Fibroblast of lung (primary cell): ENCODE measurements at places on chromosomes 6 and 20. TPM values are rescaled to one million over a fixed set of nuclear protein-coding genes. Genes with fewer than 3 reads are reported as not detected.

The PLEKHG1 gene
- total RNA-seq, result 5.4 and 12.7 TPM in 2 replicates

The SIGLEC1 gene
- total RNA-seq, result not detected in 2 replicates

- DNase-seq, result no peak
- peaks cover 9% of the 10 kb centered on the region for H3K4me1 ChIP-seq
- H3K27ac ChIP-seq, result no peak overlapping the region
Observed at GRCh38 chr6:133955582-133956415, 2.8 kb downstream of the TBPL1 start.

- H3K36me3 ChIP-seq, result no peaks in the 10 kb centered on the region
- no peak overlapping the region for H3K4me3 ChIP-seq
- DNase-seq, result no peak
- H3K27ac ChIP-seq, result no peak overlapping the region
- no peaks in the 10 kb centered on the region for H3K27me3 ChIP-seq
Observed at GRCh38 chr20:21246161-21246560, 57.0 kb upstream of the XRN2 start.

The ZNF76 gene
- total RNA-seq, result 9.8 and 19.5 TPM in 2 replicates

The GSTA3 gene
- total RNA-seq, result not detected in 2 replicates

DNA sequence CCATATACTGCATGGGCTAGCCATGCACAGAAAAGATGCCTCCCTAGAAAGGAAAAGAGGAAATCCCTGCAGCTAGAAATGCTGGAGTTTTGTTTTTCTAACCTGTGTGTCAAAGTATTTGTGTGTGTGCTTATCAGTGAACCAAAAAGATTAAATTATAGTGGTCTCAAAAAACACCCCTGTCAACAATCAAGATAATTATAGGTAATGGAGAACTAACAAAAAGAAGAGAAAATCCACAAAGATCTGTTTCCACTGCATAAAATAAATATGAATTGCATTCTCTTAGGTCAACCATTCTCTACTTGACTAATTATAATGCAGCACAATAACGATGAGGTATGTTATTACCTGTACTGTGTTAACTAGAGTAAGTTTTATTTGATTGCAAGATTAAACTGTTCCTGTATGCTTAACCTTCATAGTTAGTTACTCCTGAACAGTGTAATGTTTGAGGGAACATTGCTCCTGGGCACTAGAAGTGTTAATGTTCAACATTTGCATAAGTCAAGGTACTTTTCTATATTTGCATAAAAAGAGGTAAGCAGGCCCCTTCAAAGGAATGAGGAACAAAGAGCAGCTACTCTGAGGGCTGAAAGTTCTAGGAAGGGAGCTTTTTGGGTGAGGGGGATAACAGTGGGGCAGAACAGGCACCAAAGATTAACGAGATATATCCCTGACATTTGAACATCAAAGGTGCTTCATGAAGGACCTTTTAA is 212.1 kb downstream of the BTBD9 start:
- no peaks in the 10 kb centered on the region for H3K27me3 ChIP-seq
- H3K27ac ChIP-seq, result no peak overlapping the region
- no peaks in the 10 kb centered on the region for H3K4me1 ChIP-seq
- DNase-seq, result no peak
- no peak overlapping the region for H3K4me3 ChIP-seq
- no peaks in the 10 kb centered on the region for H3K36me3 ChIP-seq

- no peak for DNase-seq
- no peaks in the 10 kb centered on the region for H3K36me3 ChIP-seq
- no peaks in the 10 kb centered on the region for H3K4me1 ChIP-seq
Observed at GRCh38 chr20:63009988-63010769, 3.4 kb upstream of the BHLHE23 start.

The FBXO9 gene
- total RNA-seq, result 35.7 and 44.8 TPM in 2 replicates

DNA sequence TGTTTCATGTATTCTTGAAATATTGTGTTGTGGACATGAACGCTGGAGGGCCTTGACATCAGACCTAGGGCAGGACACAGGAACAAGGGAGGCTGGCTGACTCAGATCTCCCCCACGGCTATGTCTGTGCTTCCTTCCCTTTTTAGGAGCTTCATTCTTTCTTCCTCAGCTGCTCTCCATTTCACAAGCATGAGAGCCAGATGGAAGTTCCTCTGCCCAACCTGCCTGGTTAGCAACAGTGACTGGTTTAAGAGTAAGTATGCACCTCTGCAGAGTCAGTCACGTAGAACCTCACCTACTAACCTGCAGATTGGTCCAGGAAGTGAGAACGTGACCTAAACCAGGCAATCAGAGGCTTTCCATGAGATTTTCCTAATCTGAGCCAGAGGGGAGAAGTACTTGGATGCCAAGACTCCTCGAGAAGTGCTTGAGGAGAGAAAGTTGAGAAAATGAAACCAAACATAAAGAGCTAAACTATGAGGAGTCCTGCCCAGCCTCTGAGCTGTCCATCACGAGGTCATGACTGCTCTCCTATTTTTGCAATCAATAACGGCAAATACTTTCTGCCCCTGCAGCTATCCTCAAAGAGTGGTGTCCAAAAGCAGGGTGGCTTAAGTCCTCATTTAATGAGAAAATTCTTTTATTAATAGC is 465.2 kb upstream of the CITED2 start:
- no peaks in the 10 kb centered on the region for H3K36me3 ChIP-seq
- H3K27ac ChIP-seq, result peak overlapping the region; percentile 25
- H3K4me1 ChIP-seq, result no peaks in the 10 kb centered on the region
- H3K27me3 ChIP-seq, result no peaks in the 10 kb centered on the region
- no peak for DNase-seq

DNA sequence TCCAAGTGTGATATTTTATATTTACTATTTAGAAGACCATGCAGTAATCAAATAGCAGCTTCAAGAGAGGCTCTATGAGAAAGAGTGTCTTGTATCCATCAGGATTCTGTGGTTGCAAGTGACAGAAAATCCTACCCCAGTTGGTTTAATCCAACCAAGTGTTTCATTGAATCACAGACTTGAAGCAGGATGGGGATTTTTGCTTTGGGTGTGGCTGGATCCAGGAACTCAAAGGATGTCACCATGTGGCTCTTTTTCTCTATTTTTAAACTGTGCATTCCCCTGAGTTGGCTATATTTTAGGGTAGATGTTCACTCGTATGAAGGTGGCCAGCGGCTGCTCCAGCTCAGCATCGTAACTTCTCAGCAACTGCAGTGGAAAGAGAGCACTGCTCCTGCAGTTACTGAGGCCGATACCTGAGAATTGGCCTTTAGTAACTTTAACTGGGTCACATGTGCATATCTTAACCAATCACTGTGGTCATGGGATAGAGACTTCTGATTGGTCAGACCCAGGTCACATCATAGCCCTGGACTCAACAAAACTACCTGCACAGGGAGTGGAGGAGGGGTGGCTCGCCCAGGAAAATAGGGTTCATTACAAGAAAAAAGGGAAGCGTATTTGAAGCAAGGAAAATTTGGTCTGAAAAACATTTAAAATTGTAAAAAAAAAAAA is 396.1 kb upstream of the SULF2 start:
- H3K27me3 ChIP-seq, result no peaks in the 10 kb centered on the region
- H3K36me3 ChIP-seq, result no peaks in the 10 kb centered on the region
- H3K4me1 ChIP-seq, result no peaks in the 10 kb centered on the region
- H3K27ac ChIP-seq, result no peak overlapping the region

DNA sequence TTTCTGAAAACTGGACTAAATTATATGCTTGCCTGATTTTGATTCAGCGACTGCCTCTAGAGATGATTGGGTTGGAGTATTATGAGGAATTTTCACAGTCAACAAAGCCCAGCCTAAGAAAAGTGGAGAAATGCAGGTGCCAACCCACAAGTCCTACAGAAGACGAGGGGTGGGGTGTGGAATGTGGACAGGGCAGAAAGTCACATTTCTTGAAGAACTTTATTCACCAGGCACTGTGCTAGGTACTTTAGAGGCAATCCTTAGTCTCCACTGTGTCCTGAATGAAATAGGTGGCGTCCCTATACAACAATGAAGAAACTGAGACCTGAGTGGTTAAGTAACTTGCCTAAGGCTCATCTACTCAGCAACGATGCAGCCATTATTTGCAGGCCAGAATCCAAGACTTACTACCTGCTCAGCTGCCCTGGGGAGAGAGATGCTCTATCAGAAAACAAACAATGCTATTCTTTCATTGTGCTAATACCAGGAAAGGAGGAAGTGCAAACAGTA is 106.3 kb downstream of the RNF144B start:
- no peak for DNase-seq
- no peaks in the 10 kb centered on the region for H3K36me3 ChIP-seq
- H3K4me3 ChIP-seq, result no peak overlapping the region
- no peak overlapping the region for H3K27ac ChIP-seq

GRCh38 chr20:39946931-39947330 is 742.1 kb downstream of the MAFB start:
- H3K4me1 ChIP-seq, result no peaks in the 10 kb centered on the region
- no peak overlapping the region for H3K4me3 ChIP-seq
- no peak overlapping the region for H3K27ac ChIP-seq
- no peak for DNase-seq
- H3K27me3 ChIP-seq, result no peaks in the 10 kb centered on the region

DNA sequence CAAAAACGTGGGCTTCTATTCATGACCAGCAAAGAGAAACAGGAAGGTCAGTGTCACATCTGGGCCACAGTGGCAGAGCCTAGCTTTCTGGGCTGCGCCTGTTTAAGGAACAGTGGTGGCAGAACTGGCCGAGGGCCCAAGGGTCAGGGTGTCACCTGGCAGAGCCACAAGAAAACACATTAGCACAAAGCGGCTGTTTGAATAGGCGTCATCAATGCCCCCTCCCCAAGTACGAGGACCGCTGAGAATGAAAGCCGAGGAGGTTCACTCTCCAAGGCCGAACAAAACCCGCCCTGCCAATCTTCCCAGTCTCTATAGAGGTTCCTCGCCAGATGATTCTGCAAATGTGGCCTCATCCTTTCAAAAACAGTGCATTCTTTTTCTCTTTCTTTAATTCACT is 125.2 kb upstream of the TRAF3IP2 start:
- DNase-seq, result peak; percentile 18
- H3K27ac ChIP-seq, result no peak overlapping the region
- no peaks in the 10 kb centered on the region for H3K36me3 ChIP-seq
- H3K4me1 ChIP-seq, result no peaks in the 10 kb centered on the region

The CRISP3 gene
- not detected in 2 replicates for total RNA-seq

DNA sequence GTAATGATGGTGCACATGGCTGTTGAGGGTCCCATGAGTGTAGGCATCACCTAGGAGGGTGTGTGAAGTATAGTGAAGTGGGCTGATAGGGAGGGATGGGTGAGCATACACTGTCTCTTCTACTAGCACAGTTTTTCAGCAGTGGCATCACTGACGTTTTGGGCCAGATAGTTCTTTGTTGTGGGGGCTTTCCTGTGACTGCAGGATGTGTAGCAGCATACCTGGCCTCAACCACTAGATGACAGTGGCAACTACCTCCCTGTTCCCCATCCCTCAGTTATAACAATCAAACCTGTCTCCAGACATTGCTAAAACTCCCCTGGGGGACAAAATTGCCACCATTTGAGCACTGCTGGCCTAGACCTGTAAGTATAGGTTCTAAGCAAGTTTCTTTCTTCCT is 239.0 kb downstream of the FOXC1 start:
- no peak for DNase-seq
- H3K27ac ChIP-seq, result no peak overlapping the region
- no peaks in the 10 kb centered on the region for H3K4me1 ChIP-seq
- no peak overlapping the region for H3K4me3 ChIP-seq
- H3K36me3 ChIP-seq, result no peaks in the 10 kb centered on the region

- no peak overlapping the region for H3K4me3 ChIP-seq
- H3K27me3 ChIP-seq, result no peaks in the 10 kb centered on the region
- DNase-seq, result peak; percentile 47
- no peaks in the 10 kb centered on the region for H3K4me1 ChIP-seq
- H3K27ac ChIP-seq, result no peak overlapping the region
Observed at GRCh38 chr20:6231556-6231955, 108.7 kb upstream of the FERMT1 start.

DNA sequence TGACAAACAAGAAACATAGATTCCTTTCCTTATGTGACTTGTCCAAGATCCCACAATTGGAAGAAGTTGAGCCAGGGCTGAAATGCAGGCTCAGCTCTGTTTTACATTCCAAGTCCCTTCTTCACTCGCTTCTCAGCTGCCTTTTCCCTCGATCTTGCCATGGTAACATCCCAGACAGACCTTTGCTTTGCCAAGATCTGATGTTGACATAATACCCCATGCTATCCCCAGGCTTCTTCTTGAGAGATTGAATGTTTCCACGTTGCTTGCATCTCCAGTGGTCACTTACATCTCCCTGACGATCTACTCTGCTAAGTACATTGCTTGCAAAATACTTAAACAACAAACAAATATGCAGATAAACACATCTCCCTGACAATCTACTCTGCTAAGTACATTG is 63.5 kb downstream of the TBXT start:
- no peak overlapping the region for H3K4me3 ChIP-seq
- no peak overlapping the region for H3K27ac ChIP-seq
- peak; percentile 39 for DNase-seq
- H3K36me3 ChIP-seq, result no peaks in the 10 kb centered on the region
- H3K27me3 ChIP-seq, result no peaks in the 10 kb centered on the region

GRCh38 chr6:119717942-119718341 is 368.4 kb upstream of the MAN1A1 start:
- no peak overlapping the region for H3K27ac ChIP-seq
- H3K4me1 ChIP-seq, result no peaks in the 10 kb centered on the region
- H3K27me3 ChIP-seq, result no peaks in the 10 kb centered on the region
- no peaks in the 10 kb centered on the region for H3K36me3 ChIP-seq

The SLC22A16 gene
- total RNA-seq, result under 0.01 TPM in 1 of 2 replicates, not detected in the other

DNA sequence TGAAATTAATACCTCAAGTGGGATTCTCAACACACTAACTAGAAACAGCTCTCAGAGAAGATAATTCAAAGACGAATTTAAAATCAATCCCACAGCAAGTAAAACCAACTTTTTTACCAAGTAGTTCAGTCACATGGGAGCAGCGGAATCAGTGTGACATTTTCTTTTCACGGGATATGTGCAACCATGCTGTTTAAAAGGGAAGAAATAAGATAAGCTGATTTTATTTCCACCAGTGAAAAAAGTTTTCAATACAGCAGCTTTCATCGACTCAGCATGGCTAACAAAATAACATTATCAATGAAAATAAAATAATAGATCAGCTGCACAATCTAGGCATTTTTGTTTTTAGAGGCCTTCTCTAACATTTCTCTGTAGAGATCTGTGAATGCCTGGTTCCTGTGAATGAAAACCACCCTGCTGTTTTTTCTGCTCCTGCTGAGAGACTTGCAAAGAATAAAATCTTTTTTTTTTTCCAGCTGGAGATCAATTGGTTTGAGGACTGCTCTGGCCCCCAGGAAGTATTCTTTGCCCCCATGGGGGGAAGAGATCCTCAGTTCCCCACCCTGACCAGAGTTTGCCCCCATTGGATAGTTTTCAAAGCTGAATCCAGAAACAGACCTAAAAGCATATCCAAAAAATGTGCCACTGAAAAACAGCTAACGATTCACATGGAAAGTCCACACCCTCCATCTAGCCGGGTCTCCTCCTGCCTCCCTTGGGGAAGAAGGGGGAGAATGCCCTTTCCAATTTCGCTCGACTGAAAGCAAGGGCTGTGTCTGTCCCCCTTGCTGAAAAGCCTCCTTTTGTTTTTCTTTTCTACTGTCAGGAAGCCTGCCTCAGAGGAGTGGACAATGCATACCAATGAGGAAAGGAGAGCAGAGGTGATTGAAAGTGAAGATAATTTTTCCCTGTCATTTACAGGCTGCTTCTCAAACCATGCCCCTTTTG is 317.6 kb downstream of the PRKN start:
- H3K27me3 ChIP-seq, result no peaks in the 10 kb centered on the region
- no peak overlapping the region for H3K4me3 ChIP-seq
- DNase-seq, result no peak
- no peaks in the 10 kb centered on the region for H3K4me1 ChIP-seq

The NKAPL gene
- total RNA-seq, result 2.8 and 3.3 TPM in 2 replicates
